Stomach (tissue), 19 donors: ENCODE measurements at places on chromosomes 13 and 19. TPM values are rescaled to one million over a fixed set of nuclear protein-coding genes. Genes with fewer than 3 reads are reported as not detected.

The IL4I1 gene
- polyA plus RNA-seq, result 0.76 TPM

The ACTMAP gene
- polyA plus RNA-seq, result 9.7 TPM

The DACT3 gene
- 6.1 TPM for polyA plus RNA-seq

The SCGB2B2 gene
- 0.12 TPM for polyA plus RNA-seq

The C2CD4C gene
- polyA plus RNA-seq, result 0.31 TPM

The LIM2 gene
- not detected for polyA plus RNA-seq

DNA sequence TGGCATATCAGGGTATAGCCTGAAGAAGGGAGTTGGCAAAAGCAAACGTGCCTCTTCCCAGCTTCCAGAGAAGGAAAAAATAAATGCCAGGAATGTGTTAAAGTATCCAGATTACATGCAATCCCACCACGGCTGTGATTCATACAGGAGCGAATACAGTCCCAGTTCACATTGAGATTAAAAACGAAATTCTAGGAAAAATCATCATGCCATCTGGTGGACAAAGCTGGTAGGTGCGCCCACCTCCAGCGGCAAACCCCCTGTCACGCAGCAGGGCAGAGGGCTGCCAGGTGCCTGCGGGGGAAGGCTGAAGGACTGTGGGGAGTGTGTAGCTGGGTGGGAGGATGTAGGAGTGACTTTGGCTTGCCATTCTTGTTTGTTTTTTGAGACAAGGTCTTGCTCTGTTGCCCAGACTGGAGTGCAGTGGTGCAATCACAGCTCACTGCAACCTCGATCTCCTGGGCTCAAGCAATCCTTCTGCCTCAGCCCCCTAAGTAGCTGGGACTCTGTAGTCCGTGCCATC, 6.4 kb upstream of the DMWD start:
- DNase-seq, result peak; percentile 63

DNA sequence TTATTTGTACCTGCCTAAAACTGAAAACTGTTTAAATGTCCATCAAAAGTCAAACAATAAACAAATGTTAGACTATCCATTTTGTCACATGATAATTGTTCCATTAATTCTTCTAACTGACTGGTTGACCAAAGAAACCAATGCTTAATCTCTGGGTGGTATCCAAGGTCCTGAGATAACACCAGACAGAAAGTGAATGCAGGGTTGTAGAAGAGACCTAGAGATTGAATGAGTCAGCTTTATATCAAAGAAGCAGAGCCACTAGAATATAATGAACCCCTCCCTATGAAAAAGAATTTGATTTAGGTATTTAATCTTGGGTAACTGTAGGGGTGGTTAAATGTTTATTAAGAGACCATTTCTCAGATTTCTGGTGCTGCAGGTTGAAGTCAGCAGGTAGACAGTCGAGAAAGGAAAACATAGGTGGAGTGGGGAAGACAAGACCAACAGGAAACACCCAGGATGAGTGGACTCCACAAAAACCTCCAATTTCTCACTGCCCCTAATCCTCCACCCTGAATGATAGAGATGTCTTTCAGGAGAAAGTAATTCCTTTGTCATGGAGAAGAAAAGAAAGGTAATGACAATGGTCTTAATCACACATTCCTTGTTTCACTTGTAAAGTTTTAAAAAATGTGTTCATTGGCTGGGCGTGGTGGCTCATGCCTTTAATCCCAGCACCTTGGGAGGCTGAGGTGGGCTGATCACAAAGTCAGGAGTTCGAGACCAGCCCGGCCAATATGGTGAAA, 536.4 kb downstream of the IRS2 start:
- no peak for DNase-seq

DNA sequence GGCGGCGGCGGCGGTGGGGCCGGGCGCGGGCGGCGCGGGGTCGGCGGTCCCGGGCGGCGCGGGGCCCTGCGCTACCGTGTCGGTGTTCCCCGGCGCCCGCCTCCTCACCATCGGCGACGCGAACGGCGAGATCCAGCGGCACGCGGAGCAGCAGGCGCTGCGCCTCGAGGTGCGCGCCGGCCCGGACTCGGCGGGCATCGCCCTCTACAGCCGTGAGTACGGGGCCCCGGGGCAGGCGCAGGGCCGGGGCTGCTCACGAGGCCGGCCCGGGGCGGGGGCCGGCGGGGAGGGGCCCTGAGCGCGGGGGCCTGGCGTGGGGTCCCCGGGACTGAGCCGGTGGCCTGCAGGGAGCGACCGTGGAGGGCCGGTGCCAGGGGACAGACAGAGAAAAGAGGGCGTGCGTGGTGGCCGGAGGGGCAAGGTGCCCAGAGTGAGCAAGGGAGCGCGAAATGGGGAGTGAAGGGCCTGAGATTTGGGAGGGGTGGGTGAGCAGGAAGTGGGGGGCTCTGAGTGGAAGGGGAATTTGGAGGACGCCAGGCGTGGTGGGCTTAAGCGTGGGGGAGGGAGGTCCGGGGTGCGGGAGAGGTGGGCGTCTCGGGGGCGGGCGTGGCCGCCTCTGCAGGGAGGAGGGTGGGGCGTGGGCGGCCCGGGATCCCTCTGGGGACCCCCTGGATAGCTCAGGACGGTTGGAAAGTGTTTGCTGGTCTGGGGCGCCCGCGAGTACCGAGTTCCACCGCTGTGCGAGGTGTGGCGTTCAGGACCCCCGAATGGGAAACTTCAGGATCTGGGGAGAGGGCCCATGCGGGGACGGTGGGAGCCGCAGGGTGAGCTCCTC, 575 bp downstream of the CARM1 start:
- peak; percentile 41 for DNase-seq

DNA sequence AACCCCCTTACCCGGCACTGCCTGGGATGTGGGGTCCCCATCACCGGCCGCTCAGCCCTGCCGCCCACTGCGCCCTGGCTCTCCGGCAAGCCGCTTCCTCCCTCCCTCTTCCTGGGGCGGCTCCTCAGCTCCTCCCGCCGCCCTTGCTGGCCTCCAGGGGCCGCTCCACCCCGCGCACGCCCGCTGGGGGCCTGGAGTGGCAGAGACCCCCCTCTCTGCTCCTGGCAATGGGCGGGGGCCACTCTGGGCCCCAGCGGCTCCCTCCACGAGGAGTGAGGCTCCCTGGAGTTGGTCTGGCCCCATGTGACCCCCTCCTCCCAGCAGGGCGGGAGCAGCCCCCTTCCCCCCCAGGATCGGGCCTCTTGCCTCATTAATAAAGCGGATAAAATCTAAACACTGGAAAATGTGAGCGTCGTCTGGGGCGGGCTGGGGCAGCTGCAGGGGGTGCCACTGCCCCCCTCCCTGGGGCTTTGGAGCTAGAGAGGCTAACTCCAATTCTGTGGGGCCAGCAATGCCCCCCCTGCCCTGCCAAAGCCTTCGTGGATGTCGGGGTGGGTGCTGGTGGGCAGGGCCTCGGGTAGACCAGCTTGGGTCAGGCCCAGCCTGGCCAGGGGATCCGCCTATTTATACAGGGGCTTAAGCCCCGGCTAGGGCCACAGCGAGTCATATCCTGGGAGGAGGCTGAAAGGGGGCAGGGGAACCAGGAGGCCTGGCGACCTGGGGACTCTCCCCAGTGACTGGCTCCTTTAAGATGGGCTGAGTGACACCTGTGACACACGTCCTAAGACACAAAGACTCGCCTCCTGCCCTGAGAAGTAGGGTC, at the start of gene PTGER1:
Gene PTGER1, minus strand, starts transcription at position 104 of the 823 bp plus-strand sequence. CDS start 1,034 bp downstream, outside the sequence.
- DNase-seq, result no peak

DNA sequence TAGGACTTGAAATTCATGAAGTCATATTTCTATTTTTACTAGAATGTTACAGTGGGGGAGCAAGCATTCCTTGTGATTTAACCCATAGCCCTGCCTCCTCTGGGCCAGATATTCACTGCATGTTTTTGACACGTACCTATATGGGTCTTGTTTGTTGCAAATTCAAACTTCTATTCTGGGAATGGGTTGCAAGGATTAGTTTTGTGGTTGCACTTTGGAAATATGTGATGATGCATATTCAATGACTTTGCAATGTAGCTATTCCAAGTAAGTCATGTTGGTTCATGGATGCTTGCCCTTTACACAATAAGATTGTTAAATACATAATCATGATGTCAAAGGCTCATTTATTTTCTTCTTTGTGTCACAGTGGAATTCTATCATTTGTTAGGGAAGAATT, 440.8 kb downstream of the TDRD3 start:
- DNase-seq, result no peak

DNA sequence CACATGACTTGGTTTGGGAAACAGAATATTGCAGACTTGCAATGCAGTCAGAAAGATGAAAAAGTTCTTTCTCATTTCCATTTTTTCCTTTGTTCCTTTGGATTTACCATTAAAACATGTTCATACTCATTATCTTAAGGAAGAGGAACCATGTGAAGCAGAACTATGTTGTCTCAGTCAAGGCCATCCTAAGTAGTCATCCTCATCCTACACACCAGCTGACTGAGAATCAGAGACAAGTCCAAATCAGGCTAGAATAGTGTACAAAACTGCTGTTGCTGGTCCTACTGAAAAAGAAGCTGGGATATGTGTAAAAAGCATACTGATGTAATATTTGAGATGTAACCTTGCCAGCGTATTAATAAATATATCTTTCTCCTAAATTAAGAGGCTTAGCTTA, 433.4 kb downstream of the SLITRK5 start:
- DNase-seq, result no peak

DNA sequence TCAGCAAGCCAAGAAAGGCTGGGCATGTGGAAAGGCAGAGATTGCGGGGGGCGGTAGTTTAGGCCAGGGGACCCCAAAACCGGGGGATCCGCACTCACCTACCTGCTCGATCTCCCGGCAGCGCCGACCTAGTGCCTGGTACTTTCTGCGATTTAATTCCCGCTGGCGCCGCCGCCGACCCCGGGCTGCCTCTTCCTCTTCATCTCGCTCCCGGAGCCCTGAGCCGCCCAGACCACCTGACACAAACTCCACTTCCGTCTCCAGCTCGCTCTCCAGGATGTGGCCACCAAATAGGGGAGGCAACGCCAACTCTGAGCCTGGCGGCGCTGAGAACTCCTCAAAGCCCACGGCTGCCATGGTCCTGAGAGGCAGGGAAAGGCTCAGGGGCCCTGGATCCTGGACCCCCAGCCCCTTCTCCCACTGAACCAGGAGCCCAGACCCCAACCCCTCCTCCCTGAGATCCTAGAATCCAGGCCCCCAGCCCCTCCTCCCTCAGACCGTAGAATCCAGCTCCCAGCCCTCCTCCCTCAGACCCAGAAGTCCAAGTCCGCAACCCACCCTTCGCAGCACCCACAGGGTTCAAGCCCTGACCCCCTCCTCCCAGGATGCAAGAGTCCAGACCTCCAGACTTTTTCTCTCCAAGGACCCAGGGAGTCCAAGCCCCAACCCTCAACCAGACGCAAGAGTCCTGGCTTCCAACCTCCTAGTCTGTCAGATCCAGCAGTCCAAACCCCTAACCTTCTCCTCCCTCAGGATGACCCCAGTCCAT, 933 bp downstream of the TFPT start:
- peak; percentile 48 for DNase-seq

- DNase-seq, result no peak
Measured at GRCh38 chr13:19158526-19159174, 23.0 kb downstream of the TUBA3C start.

- no peak for DNase-seq
Measured at GRCh38 chr19:6065685-6066374, 44.5 kb downstream of the RFX2 start.

GRCh38 chr19:29372921-29373797, 152.6 kb upstream of the VSTM2B start:
- DNase-seq, result no peak

GRCh38 chr19:4181053-4181508, 1.3 kb downstream of the SIRT6 start:
- DNase-seq, result no peak

DNA sequence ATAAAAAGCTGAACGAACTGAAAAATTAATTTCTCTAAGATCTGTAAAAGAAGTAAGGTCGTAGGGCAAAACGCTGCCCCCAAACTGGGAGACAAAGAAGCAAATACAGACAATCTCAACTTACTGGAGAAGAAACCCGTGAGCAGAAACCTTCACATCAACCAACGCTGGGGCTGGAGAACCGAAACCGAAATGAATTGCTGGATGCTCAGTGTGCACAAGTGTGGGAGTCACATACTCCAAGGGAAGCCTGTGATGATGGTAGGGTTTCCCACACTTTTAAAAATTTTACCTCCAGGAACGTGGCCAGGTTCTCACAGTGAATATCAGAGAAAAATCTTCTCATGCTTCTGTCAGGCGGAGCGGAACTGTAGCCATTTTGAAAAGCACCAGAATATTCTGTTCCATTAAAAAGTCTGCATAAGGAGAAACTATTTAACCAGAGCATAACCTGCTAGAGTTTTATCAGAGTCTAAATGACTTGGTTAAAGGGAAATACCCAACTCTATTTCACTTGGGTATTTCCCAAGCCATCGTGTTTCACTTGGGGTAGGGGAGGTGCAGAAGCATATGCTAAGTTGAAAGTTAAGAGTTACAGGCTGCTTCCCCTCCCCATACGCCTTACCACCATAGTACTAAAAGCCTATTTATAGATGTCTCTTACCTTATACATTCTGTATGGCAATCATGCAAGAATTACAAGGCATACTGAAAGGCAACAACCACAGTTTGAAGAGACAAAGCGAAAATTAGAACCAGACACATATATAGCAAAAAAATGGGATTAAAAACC, 110.5 kb upstream of the SLITRK1 start:
- no peak for DNase-seq

DNA sequence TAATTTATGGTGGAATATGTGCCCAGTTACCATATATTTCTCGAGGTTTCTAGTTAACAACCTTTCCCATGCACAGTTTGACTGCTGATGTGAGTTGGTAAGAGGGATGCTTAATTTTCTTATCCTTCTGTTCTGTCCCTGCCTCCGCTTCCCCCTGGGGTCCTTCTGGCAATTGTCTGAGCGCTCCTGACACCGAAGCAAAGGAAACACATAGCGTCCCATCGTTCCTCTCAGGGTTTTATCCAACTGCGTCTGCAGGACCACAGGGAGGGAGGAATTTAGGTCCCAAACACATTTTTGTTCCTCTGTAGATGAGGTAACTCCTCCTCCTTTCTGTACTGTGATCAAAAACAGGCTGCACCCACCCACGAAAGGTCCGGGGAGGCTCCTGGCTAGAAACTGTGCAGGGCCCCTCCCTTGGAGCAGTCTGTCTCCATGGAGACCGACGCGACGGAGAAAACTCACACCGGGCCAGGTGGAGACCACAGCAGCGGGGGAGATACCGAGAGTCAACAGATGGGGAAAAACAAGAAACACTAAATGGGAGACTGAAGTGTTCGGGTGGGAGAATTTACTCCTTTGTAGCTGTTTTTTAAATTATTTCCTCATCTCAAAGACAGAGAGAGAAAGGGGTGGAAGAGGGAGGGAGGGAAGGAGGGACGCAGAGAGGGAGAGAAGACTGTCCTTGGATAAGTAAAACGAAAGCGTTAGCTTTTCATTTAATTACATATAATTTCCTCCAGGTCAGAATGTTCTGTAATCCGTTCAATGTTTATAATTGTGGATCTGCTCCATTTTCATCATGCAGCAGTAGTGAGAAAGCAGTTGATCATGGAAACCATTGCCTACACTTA, 191.8 kb upstream of the NBEA start:
- DNase-seq, result peak; percentile 77

- DNase-seq, result no peak
Measured at GRCh38 chr19:9939301-9939913, 3.1 kb upstream of the OLFM2 start.

GRCh38 chr13:77696006-77696878, 1.2 kb upstream of the SLAIN1 start:
- no peak for DNase-seq

GRCh38 chr13:114007566-114007965, 33.7 kb upstream of the C13orf46 start:
- no peak for DNase-seq

GRCh38 chr13:32905063-32905863, 111.0 kb upstream of the KL start:
- no peak for DNase-seq
